Neural crest cell (in vitro differentiated cells): ENCODE measurements at places on chromosomes 13 and 19. TPM values are rescaled to one million over a fixed set of nuclear protein-coding genes. Genes with fewer than 3 reads are reported as not detected.

Gene STOML3
- total RNA-seq: not detected in 2 replicates

DNA sequence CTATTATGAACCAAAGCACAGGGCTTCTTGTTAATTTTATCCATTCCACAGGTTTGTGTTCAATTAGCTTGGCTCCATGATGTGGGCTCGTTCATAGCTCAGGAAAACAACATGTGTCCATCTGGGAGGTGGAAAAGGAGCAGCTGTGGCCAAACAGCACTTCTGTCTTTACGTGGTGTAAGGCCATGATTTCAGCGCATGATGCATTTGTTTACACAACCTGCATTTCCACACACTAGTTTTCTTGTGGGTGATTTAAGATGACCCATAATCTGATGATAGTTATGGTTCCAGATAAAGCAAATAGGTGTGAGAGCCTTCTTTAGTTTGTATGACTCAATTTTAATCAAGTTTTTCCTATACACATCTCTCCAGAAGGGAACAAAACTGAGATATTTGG, 101.7 kb downstream of the TNFRSF19 start:
- no peak for DNase-seq

DNA sequence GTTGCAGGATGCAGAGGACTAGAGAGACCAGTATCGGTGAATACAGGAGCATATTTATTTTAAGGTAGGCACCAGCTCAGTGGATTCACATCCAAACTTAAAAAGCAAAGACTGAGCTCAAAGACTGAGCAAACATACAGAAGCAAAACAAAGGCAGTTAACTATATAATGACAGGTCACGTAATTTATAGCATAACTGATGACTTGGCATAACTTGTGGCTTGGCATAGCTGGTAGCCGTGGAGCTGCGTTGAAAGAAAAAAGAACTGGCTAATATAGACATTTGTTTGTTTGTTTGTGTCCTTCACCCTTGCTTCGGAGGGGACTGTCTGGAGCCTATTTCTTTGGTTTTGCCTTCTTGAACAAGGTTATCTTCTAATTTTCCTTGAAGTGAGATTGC, 33.7 kb downstream of the ZNF493 start:
- DNase-seq: no peak

- DNase-seq: no peak
These were observed 36.6 kb downstream of the MYCBP2 start for GRCh38 chr13:77290342-77290741.

DNA sequence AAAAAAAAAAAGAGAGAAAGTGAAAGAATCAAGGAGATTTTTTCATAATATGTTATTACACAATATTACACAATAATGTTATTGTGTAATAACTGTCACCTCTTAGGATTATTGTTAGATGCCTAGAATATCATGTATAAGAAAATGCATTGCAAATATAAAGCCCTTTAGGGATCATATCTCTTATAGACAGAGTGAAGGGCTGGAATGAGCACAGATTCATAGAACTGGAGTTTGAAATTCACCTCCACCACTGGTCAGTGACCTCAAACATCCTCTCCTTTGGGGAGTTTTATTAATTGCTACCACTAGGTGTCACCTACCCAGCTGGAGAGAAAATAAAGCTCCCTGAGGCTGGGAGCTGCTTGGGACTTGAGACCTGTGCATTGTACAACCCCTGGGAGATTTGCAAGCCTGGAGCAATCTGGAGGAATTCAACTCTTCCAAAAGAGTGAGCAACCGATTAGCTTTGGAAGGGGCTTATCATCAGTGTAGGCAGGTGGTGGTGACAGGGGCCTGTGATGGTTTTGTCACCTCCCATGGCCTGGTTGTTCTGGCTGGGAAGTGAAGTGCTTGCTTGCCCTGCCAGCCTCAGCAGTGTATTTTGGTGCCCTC, 30.3 kb upstream of the FRY start:
- no peak for DNase-seq

GRCh38 chr19:35609851-35610353, 2.6 kb upstream of the HAUS5 start:
- no peak for DNase-seq

Gene TMPRSS9
- 0.12 TPM in 1 of 2 replicates, not detected in the other for total RNA-seq

Gene LHFPL6
- total RNA-seq: 35.2 and 37.7 TPM in 2 replicates

GRCh38 chr13:113654175-113654560, 3.8 kb downstream of the ATP4B start:
- DNase-seq: no peak

DNA sequence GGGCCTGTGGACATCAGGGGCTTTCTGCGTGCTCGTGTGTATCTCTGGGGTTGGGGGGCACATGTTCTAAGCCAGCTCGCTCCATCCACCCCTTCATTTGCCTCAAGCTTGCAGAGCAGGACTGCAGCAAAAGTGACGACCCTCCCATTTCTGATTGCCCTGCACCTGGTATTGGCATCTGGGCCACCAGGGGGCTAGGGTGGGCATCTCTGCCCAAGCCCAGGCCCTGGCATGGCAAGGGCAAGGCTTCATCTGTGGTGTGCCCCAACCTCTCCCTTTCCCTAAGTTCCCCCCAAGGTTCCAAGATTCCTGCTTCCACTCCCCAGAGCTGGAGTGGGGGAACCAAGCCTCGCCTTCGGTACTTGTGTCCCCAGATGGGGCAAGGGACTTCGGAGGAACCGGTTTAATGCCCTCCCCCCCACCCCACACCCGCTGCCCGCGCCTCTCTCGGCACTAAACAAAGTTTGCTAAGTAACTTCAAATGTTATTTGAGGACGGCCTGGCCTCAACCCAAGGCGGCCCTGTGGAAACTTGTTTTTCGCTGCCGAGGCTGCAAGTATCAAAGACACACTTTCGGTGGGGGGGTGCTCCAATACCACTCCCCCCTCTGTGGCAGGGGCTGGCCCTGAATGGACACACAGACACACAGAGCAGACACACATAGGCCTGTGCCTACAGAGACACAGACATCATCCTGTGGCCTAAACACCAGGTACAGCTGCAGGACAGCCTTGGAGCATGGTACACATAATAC, 12.2 kb downstream of the NFIX start:
- DNase-seq: no peak

GRCh38 chr13:38582133-38582532, 104.7 kb upstream of the FREM2 start:
- peak; percentile 34 for DNase-seq

DNA sequence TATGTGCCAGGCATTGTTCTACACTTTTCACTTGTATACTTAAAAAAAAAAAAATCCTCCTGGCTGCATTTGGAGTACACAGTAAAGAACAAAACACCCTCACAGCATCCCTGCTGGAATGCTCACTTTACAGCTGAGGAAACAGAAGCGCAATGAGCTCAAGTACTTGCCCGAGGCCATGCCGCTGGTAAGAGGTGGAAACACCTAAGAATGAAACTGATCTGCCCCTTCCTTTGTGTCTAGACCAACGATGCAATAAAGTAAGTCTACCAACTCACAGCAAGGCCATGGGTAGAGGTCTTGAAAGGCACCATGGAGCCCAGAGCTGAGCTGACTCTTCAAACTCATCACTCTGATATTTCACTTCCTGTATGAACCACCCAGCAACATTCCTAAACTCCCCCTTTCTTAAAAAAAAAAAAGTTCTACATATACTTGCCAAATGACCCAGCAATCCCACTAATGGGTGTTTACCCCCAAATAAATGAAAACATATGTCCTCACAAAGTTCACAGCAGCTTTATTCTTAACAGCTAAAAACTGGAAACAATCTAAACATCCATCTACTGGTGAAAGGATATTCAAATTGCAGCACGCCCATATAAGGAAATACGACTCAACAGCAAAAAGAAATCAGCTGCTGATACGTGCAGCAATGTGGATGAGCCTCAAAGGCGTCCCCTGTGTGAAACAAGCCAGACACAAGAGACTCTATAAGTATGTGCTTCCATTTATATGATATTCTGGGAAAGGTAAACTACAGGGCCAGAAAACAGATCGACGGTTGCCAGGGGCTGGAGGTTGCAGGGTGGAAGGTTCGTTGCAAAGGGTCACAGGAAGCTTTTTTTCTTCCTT, 236.6 kb upstream of the MAB21L1 start:
- no peak for DNase-seq

DNA sequence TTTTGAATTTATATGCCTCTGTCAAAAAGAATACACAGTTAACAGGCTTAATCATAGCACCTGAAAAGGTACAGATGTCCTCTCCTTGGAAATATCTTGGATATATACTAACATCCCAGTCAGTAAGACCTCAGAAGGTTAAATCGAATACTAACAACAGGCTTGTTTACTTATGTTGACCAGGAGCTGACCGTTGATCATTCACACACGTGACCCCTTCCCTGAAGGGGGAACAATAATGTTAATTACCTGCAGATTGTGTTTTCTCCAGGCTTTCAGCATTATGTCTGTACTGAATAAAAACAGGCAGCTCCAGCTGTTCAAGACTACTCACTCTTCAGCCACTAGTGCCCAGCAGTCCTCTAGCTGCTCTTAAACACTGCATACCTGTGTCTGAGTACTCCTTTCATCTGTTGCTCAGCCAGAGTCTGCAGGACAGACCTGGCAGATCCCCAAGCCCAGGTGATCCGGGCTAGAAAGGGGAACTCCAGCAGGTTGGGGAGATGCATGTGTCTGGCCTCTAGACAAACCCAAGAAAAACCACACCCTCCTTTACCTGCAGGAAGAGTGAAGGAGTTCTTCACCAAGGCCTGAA, 163.9 kb downstream of the RNF17 start:
- no peak for DNase-seq

Gene CABP5
- total RNA-seq: not detected in 2 replicates

Gene ACP7
- total RNA-seq: not detected in 2 replicates

Gene EPSTI1
- total RNA-seq: not detected in 2 replicates

Gene HSPB6
- 0.37 and 0.64 TPM in 2 replicates for total RNA-seq

GRCh38 chr19:50380751-50381151, 3.4 kb upstream of the POLD1 start:
- no peak for DNase-seq

- DNase-seq: peak; percentile 72
These were observed 2.0 kb upstream of the ARHGAP45 start for GRCh38 chr19:1064661-1065605.

- DNase-seq: no peak
These were observed 810.2 kb downstream of the UQCRFS1 start for GRCh38 chr19:28402701-28403290.

GRCh38 chr19:19098703-19099632, 35.2 kb downstream of the SLC25A42 start:
- DNase-seq: no peak

DNA sequence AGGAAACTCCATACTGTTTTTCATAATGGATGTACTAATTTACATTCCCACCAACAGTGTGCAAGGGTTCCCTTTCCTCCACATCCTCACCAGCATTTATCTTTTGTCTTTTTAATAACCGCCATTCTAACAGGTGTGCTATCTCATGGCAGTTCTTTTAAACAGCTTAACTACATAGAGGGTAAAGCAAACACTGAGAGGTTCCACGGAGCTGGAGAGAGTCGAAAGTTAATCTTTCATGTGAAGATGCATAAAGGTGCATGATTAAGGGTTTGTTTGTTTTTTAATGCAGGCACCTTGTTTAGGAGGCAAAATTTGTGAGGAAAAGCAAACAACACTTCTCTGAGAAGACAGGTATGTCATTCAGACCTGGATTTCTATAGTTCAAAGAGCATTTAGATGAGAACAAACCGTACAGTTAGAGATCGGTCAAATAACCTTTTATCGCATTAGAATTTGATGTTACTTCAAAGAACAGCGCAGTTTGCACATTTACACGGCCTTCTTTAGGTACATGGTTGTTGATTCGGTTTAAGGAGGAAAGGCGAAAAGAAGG, 193.9 kb downstream of the RBM26 start:
- no peak for DNase-seq

Gene KLK8
- total RNA-seq: not detected in 2 replicates

DNA sequence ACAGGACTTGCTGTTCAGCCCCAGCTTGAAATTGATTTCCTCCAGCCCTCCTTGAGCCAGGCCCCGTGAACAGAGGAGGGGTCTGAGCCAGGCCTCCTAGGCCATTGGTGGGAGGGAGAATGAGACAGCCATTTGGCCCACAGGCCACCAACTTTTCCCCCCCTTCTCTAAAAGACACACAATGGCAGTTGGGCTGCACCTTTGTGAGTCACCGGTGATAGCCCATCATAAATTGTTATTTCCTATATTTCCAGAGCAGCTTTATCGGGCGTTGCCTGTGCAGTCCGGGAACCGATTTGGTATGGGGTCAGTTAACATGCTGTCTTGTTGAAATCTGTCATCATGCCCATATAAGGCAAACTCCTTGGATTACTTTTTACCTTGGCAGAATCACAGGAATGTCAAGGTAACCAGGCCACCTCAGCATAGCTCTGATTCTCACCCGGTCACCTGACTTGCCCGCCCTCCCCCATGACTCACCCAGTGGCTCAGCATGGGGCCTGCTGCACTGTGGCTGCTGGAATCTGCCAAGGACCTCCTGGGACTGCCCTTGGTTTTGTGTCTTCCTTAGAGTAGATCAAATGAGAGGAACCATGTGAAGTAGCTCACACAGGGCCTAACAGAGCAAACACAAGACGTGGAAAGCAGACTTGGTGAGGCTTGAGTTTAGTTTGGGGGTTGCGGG, 36.1 kb downstream of the ACTN4 start:
- DNase-seq: no peak

Gene FAM83E
- 5.9 and 6.1 TPM in 2 replicates for total RNA-seq

DNA sequence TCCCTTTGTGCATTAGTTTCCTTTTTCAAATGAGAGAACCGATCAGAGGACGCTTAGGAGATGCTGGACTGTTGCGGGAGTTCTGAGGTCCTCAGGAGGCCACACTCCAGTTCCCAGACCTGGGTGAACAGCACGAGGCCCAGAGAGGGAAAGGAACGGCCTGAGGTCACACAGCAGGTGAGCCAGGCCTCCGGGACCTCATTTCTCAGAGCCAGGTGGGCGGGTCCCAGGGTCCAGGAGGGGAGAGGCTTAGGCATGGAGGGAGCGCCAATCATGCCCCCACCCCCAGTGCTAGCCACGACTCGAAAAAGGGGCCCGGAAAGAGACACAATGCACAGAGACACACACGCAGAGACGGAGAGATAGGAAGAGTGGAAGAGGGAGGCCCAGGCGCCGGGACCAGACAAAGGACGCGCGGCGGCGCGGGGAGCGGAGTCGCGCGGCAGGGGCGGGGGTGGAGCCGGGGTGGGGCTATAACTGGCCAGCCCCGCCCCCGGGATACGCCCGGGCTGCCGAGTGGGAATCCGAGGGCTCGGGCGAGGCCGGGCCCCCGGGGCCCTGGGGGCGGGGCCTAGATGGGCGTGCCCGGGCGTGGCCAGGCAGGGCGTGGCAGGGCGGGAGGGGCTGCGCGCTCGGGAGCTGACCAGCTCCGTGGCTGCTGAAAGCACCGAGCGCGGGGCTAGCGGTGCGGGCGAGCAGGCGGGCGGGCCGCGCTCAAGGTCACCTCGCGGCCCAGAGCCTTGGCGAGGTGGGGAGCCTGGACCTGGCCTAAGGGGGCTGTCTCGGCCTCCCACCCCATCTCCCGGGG, 1.6 kb downstream of the ELAVL3 start:
- DNase-seq: peak; percentile 76

GRCh38 chr19:3501780-3502179, 1.3 kb upstream of the DOHH start:
- no peak for DNase-seq

GRCh38 chr19:19361075-19361594, 40.5 kb downstream of the MAU2 start:
- DNase-seq: peak; percentile 81

- DNase-seq: no peak
These were observed 398.9 kb downstream of the GPC6 start for GRCh38 chr13:93625536-93625935.

Gene LRP3
- total RNA-seq: 79.6 and 85.6 TPM in 2 replicates
